T-helper 1 cell (primary cell): ENCODE measurements at places on chromosomes 12 and 14.

GRCh38 chr12:132111654-132112304 lies 32.3 kb downstream of the DDX51 start:
- no peak for DNase-seq

DNA sequence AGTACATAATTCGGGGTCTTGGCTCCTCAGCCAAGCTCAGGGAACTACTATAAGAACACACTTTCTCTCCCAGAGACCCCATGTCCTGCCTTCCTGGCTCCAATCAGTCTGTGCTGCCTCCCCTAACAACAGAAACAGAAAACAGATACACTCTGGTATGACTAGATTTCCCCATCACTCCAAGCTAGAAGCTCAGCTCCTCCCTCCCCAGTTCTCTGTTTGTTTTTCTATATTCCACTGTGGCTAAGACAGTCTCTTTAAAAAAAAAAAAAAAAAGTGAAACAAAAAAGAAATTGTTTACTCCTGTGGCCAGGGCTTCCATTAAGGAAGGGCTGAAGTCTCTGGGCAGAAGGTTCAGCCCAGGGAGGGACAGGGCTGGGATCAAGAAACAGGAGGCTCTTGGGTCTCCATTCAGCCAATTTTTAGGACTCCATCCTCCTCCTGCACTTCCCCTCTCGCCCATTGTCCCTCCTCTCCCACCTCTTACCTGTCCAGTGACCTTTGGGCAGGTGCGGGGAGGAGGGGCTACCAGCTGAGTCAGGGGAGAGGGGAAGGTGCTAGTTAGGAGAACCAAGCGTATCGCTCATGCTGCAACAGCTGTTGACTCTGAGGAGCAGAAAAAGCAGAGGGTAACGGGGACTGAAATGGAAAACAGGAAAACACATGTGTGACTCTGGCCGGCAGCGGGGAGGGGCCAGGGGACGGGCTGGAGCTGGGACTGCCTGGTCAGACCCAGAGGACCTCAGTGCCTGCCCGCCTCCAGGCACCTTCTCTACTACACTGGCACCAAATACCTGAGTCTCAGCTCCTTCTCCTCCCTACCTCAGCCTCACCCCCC lies 4.1 kb upstream of the SLC7A7 start:
- no peak for DNase-seq

DNA sequence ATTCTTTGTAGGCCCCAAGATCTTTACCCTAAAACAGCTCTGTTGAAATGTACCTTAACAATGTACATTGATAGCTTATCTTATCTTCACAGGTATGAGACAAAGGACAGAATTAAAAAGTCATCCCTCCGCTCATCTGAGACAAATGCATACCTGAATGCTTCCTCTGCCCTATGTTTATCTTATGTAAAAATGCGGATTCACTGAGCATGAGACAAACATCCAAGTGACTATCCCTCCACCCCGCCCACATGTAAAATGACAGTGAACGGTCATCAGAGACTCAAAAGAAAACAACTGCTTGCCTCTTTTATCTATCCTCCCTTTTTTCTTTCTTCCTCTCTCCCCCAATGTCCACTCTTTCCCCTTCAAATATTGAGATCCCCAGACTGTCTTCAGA lies 37.2 kb upstream of the ZNF740 start:
- DNase-seq, result no peak

DNA sequence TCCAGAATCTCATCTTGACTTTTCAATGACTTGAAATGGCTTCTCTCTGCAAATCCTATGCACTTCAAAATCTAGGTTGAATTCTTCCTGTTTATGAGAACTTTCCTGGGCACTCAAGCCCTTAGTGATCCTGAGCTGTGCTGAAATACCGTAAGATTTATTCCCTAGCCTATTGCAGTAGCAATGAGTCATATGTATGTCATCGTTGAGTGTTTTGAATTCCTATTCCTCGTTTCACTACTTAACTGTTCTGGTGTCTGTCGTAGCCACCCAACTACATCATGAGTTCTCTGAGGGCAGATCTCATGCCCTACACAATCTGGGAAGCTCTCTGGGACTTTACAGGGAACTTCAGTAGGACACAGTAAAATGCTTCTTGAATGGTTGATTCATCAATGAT lies 190.8 kb upstream of the TMEM132C start:
- DNase-seq, result no peak

- DNase-seq, result no peak
These were observed 94.7 kb downstream of the DIP2B start for GRCh38 chr12:50599366-50600095.
